NB4 (cell line): ENCODE measurements at places on chromosomes 2 and 18.

- DNase-seq, result peak; percentile 52
Observed at GRCh38 chr2:170703776-170704476, 11.2 kb upstream of the SP5 start.

DNA sequence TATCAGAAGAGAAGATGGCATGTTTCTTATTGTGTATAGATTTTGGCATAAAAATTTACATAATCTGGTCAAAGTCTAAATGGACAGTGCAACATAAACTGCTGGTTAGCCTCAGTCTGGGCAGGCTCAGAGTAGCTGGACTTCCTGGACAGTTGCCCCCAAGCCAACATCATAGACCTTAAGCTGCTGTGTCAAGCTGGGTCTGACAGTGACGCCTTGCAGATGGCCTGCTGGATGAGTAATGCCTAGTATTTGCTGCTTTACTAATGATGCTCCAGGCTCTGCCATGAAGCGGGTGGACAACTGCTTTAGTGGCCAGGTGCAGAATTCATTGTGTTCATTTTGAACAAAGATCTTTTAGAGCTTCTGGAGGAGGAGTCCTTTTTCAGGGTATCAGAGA, 603.7 kb upstream of the ZEB2 start:
- no peak for DNase-seq

DNA sequence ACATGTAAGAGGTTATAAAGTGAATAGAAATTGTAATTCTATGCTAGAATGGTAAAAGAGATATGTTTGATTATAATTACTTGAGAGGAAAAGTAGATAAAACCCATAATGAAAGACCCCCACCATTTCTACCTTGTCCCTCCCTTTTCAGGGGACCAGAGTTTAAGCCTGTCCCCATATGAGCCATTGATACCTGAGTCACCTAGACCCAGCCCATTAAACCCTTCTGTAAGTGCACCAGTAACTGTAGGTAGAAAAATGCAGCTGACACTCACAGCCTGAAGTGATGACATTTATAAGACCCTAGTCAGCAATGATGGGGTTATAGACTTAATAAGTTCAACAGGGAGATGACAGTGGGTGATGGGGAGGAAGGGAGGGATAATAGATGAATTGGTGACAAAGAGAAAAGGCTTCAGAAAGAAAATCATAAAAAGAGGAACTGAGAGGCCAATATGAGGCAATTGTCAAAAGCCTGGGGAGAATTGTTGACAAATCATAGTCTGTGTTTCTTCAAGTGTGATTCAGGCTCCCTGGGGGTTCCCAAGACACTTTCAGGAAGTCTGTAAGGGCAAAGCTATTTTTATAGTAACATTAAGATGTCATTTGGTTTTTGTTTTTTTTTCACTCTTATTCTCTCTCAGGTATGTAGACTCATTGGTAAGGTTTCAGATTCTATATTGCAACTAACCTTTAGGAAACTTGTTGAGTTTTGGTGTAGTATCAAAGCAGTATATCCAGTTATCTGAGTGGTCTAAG, 544.2 kb downstream of the SATB2 start:
- peak; percentile 92 for DNase-seq

- no peak for DNase-seq
Observed at GRCh38 chr2:57570961-57571360, 475.6 kb upstream of the VRK2 start.

GRCh38 chr18:33269223-33269622, 171.3 kb downstream of the CCDC178 start:
- no peak for DNase-seq

DNA sequence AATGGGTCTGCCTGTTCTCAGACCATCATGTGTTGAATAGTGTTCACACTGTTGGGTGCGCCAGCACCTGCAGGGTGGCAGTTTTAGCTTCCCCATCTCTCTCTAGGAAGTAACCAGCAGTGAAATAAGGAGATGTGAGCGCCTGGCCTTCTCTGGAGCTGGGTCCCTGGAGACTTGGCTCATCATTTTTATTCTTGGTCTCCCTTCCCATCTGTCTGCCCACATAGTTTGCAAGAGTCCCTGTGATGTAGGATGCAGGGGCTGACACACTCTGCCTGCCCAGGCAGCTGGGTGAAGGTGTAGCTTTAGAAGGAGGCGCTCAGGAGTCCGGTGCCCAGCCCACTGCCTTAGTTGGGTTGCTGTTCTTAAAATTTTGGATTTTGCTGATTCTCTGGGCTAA, 172.2 kb downstream of the LDLRAD4 start:
- no peak for DNase-seq

- no peak for DNase-seq
Observed at GRCh38 chr2:113131352-113132185, 4.2 kb downstream of the IL1RN start.

GRCh38 chr2:35960596-35960995, 395.0 kb upstream of the CRIM1 start:
- no peak for DNase-seq

DNA sequence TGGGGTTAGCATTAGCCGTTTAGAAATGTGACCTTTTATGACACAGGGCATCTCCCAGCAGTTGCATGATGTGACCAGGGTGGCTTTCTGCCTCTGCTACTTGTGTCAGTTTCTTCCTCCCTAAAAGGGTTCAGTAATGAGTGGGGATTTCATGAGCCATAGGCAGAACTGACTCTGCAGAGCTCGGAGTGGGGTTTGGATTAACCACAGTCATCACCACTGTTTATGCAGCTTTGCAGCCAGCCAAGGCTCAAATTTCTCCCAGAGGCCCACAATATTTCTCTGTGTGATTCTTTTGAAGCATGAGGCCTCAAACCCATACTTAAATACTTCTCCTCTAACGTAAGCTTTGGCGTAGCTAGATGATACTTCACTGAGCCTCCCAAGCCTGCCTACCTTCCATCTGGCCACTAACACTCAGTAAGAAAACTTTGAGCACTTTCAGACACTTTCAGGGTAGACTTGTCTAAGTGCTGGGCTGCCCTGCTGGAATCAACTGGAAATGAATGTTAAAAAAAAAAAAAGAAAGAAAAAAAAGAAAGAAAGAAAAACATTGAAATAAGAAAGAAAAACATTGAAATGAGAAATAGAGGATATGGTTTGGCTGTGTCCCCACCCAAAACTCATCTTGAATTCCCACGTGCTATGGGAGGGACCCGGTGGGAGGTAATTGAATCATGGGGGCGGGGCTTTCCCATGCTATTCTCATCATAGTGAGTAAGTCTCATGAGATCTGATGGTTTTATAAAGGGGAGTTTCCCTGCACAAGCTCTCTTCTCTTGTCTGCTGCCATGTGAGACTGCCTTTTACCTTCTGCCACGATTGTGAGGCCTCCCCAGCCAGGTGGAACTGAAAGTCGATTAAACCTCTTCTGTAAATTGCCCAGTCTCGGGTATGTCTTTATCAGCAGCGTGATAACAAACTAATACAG, 11.5 kb upstream of the LAPTM4A start:
- DNase-seq, result no peak

DNA sequence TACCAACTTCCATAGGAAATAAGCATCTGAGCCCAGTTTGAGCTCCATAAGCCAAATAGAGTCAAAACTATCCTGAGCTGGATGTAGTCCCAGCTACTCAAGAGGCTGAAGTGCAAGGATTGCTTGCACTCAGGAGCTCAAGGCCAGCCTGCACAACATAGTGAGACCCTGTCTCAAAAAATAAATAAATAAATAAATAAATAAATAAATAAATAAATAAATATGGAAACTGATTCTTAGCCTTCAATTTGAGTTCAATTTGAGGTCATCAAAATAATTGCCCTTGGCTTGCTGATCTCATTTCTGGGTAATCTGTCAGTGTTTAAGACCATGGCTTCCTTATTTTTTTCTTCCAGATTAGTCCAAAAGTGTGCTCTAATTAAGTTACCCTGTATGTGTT, 184.9 kb upstream of the CDH20 start:
- DNase-seq, result no peak

- peak; percentile 33 for DNase-seq
Observed at GRCh38 chr2:46866770-46867246, 48.8 kb downstream of the MCFD2 start.

GRCh38 chr2:39696101-39696553, 30.4 kb downstream of the TMEM178A start:
- DNase-seq, result no peak

GRCh38 chr2:127818794-127819425, 7.9 kb upstream of the WDR33 start:
- DNase-seq, result no peak

- DNase-seq, result no peak
Observed at GRCh38 chr18:39788383-39788782, 2166.7 kb upstream of the PIK3C3 start.

- no peak for DNase-seq
Observed at GRCh38 chr2:2662847-2663356, 331.8 kb upstream of the MYT1L start.

- no peak for DNase-seq
Observed at GRCh38 chr2:126187668-126188067, 468.3 kb upstream of the GYPC start.

DNA sequence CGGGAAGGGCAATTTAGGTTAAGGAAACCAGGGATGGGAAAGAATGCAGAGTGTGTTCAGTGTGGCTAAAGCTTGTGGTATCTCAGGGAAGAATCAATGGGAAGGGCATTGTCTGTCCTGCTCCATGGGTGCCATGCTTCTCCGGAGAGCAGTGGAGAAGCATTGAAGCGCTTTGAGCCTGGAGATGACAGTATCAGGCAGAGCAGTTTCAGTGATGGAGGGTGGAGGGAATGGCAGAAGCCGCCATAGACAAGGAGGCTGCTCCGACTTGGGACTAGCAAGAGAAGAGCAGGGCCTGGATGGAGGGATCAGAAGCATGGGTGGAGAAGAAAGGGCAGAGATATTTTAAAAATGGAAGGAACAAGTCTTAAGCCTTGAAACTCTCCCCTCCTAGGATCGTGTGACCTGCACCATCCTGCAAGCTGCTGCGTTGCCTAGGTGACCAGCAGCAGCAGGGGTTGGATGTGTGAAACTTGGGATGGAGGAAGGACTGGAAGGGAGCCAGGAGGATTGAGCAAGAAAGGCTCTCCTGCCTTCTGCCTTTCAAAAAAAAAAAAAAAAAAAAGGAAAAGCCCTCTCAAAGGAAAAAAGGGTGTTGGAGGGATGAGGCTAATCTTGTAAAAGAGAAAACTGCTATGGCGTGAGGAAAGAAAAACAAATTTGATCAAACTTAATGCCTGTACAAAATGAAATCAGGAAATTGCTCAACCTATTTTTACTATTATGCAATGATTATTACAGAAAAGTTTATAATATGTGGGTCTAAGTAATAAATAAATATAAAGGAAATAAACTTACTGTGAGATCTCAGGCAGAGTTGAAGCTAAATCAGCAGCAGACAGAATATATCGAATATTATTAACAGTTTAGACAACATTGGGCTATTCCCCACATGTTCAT, 493.8 kb upstream of the NRP2 start:
- DNase-seq, result no peak

- peak; percentile 47 for DNase-seq
Observed at GRCh38 chr2:10675131-10675530, 14.6 kb downstream of the NOL10 start.

DNA sequence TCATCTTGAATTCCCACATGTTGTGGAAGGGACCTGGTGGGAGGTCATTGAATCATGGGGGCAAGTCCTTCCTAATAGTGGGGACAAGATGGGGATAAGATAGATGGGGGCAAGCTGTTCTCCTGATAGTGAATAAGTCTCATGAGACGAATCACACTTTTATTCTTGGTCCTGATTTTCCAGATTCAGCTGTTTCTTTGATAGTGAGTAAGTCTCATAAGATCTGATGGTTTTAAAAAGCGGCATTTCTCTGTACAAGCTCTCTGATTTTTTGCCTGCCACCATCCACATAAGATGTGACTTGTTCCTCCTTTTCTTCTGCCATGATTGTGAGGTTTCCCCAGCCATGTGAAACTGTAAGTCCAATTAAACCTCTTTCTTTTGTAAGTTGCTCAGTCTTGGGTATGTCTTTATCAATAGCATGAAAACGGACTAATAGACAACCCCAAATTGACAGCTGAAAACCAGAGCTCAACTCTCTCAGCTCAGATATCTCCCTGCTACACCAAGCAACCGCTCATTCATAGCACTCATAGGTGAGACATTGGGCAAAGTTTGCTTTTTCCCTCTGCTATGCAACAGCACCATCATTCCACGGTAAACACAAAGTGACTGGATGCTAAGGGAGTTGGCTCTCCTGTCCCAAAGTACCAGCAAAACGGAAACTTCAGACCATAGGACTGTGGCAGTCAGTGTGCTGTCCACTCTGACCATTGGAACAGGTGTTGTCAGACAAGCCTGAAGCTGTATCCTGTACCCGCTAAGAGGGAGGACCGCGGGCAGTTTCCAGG, 44.9 kb upstream of the TBC1D8 start:
- no peak for DNase-seq

GRCh38 chr2:38690499-38691420, 24.8 kb downstream of the GALM start:
- peak; percentile 25 for DNase-seq

GRCh38 chr2:62054029-62054791, 141.7 kb upstream of the B3GNT2 start:
- DNase-seq, result no peak

DNA sequence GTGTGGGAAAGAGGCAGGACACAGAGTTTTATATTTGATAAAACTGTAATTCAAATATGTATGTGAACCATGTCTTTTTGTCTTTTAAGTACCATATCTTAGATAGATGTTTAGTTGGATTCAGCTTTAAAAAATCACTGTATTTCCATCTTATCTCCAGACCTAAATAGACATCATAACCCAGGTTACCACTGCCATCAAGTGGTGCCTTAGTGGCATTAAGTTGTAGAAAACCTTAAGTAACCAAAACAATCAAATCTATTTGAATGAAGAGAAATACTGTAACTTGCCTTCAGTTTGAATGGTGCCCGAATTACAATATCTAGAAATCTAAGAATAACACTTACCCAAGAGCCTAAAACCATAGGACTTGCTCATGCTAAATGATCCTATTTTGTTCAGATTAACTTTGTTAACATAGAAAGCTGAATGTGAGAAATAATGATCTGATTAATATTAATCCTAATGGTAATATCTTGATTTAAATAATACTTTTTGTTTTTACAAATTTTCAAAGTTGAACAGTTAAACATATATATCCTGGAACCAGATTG, 92.5 kb upstream of the MAP2 start:
- peak; percentile 60 for DNase-seq

DNA sequence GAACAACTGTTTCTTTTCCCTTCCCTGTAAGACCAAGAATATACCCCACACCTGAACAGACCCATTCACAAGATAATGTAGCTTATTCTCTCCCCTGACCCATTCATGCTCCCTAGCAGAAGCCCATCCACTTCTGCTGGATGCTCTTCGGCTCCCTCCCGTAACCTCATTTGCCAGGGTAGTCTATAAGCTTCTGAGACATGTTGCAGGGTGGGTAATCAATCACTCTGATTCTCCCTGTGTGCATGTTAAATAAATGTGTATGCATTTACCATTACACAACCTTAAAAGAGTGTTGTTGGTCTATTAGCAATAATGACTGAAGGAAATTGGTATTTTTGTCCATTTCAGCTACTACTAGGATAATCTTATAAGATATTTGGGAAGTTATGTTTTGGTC, 1.3 kb downstream of the SLC19A3 start:
- no peak for DNase-seq

GRCh38 chr2:27701676-27702075, 38.0 kb downstream of the SLC4A1AP start:
- DNase-seq, result no peak
